Fibroblast of lung (primary cell): ENCODE measurements at places on chromosomes 3 and 15. TPM values are rescaled to one million over a fixed set of nuclear protein-coding genes. Genes with fewer than 3 reads are reported as not detected.

The DCLK3 gene
- total RNA-seq, result under 0.01 TPM in 1 of 2 replicates, not detected in the other

The LXN gene
- total RNA-seq, result 168 and 495 TPM in 2 replicates

The CNTN3 gene
- total RNA-seq, result 3.9 and 8.3 TPM in 2 replicates

The OR5K2 gene
- total RNA-seq, result not detected in 2 replicates

The TRPM1 gene
- not detected in 2 replicates for total RNA-seq

The PKM gene
- total RNA-seq, result 926 and 1,892 TPM in 2 replicates

The IL12A gene
- 27.2 and 72.5 TPM in 2 replicates for total RNA-seq

The EXD1 gene
- total RNA-seq, result 0.17 TPM in 1 of 2 replicates, not detected in the other

The LIPH gene
- total RNA-seq, result under 0.01 TPM in 1 of 2 replicates, not detected in the other

The KBTBD12 gene
- total RNA-seq, result not detected in 2 replicates

The CASR gene
- under 0.01 TPM in 1 of 2 replicates, not detected in the other for total RNA-seq

The ZMYND10 gene
- 0.26 and 0.83 TPM in 2 replicates for total RNA-seq

The KCNMB3 gene
- total RNA-seq, result 0.77 and 1.5 TPM in 2 replicates

The NDN gene
- 41.6 and 47.7 TPM in 2 replicates for total RNA-seq

The BCHE gene
- 29.0 and 34.7 TPM in 2 replicates for total RNA-seq

The SYNPR gene
- total RNA-seq, result not detected in 2 replicates
